ENCODE measurements at places on chromosomes 16 and 17. TPM values are rescaled to one million over a fixed set of nuclear protein-coding genes. Genes with fewer than 3 reads are reported as not detected.
A peak's percentile ranks its signal among the peaks of the same experiment; 100 is the strongest.

GRCh38 chr17:67686241-67686640, 31.5 kb upstream of the NOL11 start:
- H3K36me3 ChIP-seq, result no peaks in the 10 kb centered on the region
- H3K4me3 ChIP-seq, result no peak overlapping the region
- H3K27me3 ChIP-seq, result no peaks in the 10 kb centered on the region
- H3K4me1 ChIP-seq, result no peaks in the 10 kb centered on the region
- DNase-seq, result no peak

GRCh38 chr17:75610103-75610984, 22.7 kb downstream of the MYO15B start:
- H3K27ac ChIP-seq, result no peak overlapping the region
- H3K36me3 ChIP-seq, result no peaks in the 10 kb centered on the region
- no peak for DNase-seq
- no peaks in the 10 kb centered on the region for H3K27me3 ChIP-seq
- no peak overlapping the region for H3K4me3 ChIP-seq

DNA sequence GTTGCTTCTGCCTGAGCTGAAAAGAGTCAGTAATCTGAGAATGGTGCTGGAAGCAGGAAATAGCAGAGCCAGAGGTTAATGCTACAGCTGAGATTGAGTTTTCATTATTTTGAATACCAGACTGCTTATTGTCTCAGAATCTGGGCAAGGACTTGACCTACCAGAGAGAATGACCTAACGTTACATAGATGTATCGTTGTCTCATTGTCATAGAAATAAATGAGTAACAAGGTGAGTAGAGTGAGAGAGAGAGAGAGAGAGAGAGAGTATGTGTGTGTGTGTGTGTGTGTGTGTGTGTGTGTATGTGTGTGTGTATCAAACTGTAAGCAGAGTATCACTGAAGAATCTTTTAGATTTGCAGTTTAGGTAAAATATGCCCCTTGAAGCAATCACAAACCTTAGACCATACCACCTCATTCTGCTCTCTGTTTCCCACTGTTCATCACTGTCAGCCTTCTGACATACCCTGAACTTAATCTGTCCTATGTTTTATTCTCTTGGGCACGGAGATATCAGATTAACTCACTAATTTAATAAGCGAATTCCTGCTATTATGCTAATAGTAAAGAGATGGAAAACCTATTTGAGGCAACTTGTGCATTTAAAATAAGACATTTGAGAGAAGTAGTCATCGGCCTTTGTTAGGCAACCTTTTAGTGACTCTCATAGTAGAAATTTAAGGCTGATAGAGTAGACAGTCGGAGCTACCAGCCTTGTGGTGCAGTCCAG, 87.8 kb downstream of the CYB561 start:
- H3K27me3 ChIP-seq, result no peaks in the 10 kb centered on the region
- no peaks in the 10 kb centered on the region for H3K36me3 ChIP-seq
- no peak overlapping the region for H3K27ac ChIP-seq
- no peaks in the 10 kb centered on the region for H3K4me1 ChIP-seq

GRCh38 chr17:4074831-4075495, 67.9 kb downstream of the ZZEF1 start:
- H3K27ac ChIP-seq, result peak overlapping the region; percentile 10
- H3K27me3 ChIP-seq, result no peaks in the 10 kb centered on the region
- no peak overlapping the region for H3K4me3 ChIP-seq
- H3K36me3 ChIP-seq, result peaks cover 7% of the 10 kb centered on the region
- peaks cover 3% of the 10 kb centered on the region for H3K4me1 ChIP-seq

- DNase-seq, result no peak
- no peak overlapping the region for H3K27ac ChIP-seq
- H3K27me3 ChIP-seq, result no peaks in the 10 kb centered on the region
- no peak overlapping the region for H3K4me3 ChIP-seq
Measured at GRCh38 chr17:12509801-12510200, 155.9 kb upstream of the MYOCD start.

GRCh38 chr16:25073854-25074253, 37.7 kb upstream of the LCMT1 start:
- no peak overlapping the region for H3K27ac ChIP-seq
- H3K36me3 ChIP-seq, result no peaks in the 10 kb centered on the region
- no peaks in the 10 kb centered on the region for H3K27me3 ChIP-seq

GRCh38 chr17:21240369-21241055, 12.7 kb downstream of the NATD1 start:
- no peaks in the 10 kb centered on the region for H3K27me3 ChIP-seq
- H3K36me3 ChIP-seq, result no peaks in the 10 kb centered on the region
- H3K4me3 ChIP-seq, result no peak overlapping the region
- DNase-seq, result no peak
- no peaks in the 10 kb centered on the region for H3K4me1 ChIP-seq

DNA sequence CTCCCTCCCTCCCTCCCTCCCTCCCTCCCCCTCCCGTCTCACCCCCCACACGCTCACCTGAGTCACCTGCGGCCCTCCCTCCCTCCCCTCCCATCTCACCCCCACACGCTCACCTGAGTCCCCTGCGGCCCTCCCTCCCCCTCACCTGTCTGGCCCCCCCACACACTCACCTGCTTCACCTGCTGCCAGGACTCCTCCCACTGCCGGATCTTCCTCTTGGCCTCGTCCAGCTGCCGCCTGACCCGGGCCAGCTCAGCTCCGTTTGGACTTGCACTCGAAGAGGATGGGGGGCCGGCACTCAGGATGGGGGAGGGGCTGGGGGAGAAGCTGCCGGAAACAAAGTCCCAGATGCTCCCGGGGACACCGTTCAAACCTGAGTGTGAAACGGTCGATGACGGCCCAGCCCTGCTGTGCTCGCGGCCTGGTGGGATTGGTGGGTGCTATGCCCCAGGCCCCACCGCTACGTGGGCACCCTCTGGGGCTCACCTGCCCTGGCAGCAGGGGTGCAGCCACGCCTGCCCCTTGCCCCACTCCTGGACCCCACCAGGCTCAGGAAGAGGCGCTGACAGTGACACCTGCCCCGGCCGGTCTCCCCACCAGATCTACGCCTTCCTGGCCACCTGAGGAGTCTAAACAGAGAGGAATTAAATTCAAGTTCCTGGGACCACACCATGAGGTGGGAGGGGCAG, 15.9 kb downstream of the GNPTG start:
- H3K36me3 ChIP-seq, result peaks cover 5% of the 10 kb centered on the region
- no peak overlapping the region for H3K4me3 ChIP-seq
- no peaks in the 10 kb centered on the region for H3K27me3 ChIP-seq
- peak; percentile 74 for DNase-seq
- H3K27ac ChIP-seq, result peak overlapping the region; percentile 67

GRCh38 chr17:10683853-10684252, 13.5 kb downstream of the SCO1 start:
- no peaks in the 10 kb centered on the region for H3K4me1 ChIP-seq
- H3K27me3 ChIP-seq, result no peaks in the 10 kb centered on the region
- no peak overlapping the region for H3K4me3 ChIP-seq
- no peak overlapping the region for H3K27ac ChIP-seq
- peaks cover 13% of the 10 kb centered on the region for H3K36me3 ChIP-seq

The OSGIN1 gene
- total RNA-seq, result 4.4 TPM

The ZP2 gene
- total RNA-seq, result not detected

The TCAP gene
- total RNA-seq, result 44.3 TPM

The PRRT2 gene
- total RNA-seq, result 19.2 TPM

The HBZ gene
- not detected for total RNA-seq

The EVPL gene
- total RNA-seq, result 23.0 TPM
